ENCODE measurements at places on chromosomes 2 and 18.

- no peak for DNase-seq
Measured at GRCh38 chr2:114614592-114614991, 172.2 kb downstream of the DPP10 start.

DNA sequence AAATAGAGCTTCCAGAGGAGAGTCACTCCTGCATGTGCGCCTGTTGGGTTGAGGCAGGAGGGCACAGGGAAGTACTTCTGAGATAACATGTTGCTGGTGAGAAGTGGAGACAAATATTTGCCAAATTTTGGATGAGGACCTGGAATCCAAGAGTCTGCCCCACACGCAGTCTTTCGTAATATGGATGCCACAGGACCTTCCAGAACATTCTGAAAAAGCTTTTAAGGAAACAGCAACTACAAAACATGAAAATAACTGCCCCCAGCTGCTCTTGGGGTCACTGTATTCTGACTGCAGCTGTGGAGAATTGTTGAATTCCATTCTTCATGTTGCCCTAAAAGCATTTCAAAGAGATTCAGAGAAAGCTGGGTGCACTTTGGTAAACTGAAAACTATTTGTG, 227.5 kb downstream of the C1D start:
- DNase-seq: no peak

DNA sequence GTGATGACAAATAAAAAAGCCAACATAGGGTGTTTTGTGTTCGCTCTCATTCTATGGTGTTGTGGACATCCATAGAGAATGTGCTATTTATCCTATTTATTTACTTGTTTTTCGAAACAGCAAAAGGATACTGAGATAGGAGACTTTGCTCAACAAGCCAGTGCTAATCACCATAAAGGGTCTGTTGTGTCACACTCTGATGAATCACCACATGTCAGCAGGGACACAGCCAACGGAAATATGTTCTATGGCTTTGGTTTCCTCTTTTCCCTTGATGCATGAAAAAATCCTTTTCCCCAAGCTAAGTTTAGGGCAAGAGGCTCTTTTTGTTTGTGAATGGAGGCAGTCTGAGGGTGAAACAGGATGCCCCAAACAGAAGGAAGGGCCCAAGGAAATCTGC, 154.3 kb downstream of the RNF152 start:
- DNase-seq: peak; percentile 83

- DNase-seq: peak; percentile 67
Measured at GRCh38 chr2:165015052-165015642, 59.8 kb upstream of the SLC38A11 start.

GRCh38 chr2:167294776-167295140, 406.5 kb downstream of the XIRP2 start:
- DNase-seq: no peak

GRCh38 chr2:201250741-201251140, 9.6 kb upstream of the CASP8 start:
- DNase-seq: no peak
